ENCODE measurements at places on chromosomes 2 and 18.

- DNase-seq, result no peak
These were observed 244.7 kb upstream of the MMADHC start for GRCh38 chr2:149832324-149832723.

DNA sequence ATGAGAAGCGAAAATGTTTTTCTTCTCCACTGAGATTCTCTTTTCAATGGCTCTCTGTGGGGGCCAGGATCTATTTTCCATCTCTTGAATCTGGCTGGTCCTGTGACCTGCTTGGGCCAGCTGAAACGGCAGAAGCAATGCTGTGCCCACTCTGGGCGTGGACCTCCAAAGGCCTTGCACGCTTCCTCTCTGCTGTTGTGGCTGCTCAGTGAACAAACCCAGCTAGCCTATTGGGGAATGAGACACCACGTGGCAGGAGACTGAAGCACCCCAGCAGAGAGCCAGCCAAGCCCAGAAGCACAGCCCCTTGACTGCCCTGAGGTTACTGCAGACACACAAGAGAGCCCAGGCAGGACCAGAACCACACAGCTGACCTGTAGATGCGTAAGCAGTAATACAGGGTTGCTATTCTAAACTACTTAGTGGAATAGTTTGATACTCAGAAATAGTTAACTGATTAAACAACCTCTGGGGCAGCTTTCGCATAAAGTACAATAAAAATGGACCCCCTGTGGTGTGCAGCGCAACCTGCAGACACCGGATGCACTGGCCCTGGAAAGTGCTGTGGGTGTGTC lies 221.7 kb upstream of the SH3BP4 start:
- DNase-seq, result no peak

DNA sequence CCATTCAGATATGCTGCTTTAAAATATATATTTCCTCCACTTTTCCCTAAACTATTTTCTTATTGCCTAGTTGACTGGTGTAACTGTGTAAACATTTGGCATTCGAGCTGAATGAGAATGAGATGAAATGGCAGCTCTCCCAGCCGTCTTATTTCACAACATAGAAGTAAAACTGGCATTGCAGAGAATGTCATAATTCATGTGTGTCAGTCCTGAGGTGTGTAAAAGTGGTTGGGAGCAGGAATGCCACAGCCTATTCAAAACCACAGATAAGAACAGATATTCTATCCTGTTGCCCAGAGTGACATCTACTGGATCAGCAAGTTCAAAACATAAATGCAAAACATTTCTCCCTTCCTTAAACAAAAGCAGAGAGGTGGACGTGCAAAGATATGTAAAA lies 565.5 kb upstream of the CHAC2 start:
- DNase-seq, result peak; percentile 8

GRCh38 chr2:44079686-44080085 lies 83.9 kb upstream of the LRPPRC start:
- DNase-seq, result no peak

- DNase-seq, result no peak
These were observed 25.3 kb downstream of the PREPL start for GRCh38 chr2:44335806-44336538.

- DNase-seq, result no peak
These were observed 374.8 kb downstream of the SLC4A3 start for GRCh38 chr2:220002251-220002650.

GRCh38 chr18:72375618-72376017 lies 168.5 kb downstream of the CBLN2 start:
- DNase-seq, result peak; percentile 28

Data from T1000 (cell line).